Substantia nigra (tissue), 51 donors: ENCODE measurements at places on chromosomes 6 and 20.

- no peak for DNase-seq
Measured at GRCh38 chr6:56911847-56912246, 43.1 kb upstream of the BEND6 start.

GRCh38 chr6:105492706-105493673 lies 90.1 kb upstream of the PREP start:
- DNase-seq = no peak

- DNase-seq = no peak
Measured at GRCh38 chr6:118889163-118889562, 4.8 kb upstream of the ASF1A start.

- no peak for DNase-seq
Measured at GRCh38 chr6:73109659-73110058, 115.6 kb downstream of the KHDC1L start.

- no peak for DNase-seq
Measured at GRCh38 chr6:121510568-121511177, 75.2 kb downstream of the GJA1 start.

- DNase-seq = no peak
Measured at GRCh38 chr6:16799279-16800193, 38.3 kb upstream of the ATXN1 start.
